HFFc6 (cell line): ENCODE measurements at places on chromosomes 7 and 10.

DNA sequence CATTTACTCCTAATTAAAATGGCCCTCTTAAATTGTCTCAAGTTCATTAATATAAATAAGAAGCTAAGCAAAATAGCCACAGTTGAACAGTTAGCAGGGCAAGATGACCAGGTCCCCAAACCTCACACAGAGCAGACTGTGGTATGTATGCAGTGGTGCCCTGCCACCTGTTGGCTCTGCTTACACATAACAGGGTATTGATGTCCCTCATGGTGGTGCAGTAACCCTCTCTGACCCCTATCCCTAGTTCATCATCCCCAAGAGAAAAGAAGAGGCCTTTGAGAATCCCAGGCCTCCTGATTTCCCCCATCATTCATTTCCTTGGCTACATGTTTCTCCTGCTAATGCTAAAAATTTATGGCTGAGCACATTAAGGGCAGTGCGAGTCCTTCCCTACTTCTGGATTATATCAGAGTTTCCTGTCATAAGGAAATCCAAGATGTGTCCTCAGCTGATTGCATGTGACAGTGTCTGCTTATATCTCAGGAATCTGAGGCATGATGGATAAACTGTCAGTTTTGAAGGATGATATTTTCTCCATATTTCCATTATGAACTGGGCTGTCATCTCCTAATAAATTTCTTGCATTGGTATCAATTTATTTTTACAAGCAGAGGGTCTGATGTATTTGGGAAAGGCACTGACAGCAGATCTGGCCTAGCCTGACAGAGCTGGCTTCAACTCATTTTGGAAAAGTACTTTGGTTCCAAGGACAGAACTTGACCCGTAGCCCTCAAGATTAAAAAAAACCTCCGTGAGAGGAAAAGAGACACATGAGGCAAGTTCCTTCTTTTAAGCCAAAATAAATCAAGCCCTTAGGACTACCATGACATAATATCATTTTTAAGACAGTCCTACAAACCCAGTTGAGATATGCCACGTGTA, 880.6 kb downstream of the LRMDA start:
- peak; percentile 25 for DNase-seq

DNA sequence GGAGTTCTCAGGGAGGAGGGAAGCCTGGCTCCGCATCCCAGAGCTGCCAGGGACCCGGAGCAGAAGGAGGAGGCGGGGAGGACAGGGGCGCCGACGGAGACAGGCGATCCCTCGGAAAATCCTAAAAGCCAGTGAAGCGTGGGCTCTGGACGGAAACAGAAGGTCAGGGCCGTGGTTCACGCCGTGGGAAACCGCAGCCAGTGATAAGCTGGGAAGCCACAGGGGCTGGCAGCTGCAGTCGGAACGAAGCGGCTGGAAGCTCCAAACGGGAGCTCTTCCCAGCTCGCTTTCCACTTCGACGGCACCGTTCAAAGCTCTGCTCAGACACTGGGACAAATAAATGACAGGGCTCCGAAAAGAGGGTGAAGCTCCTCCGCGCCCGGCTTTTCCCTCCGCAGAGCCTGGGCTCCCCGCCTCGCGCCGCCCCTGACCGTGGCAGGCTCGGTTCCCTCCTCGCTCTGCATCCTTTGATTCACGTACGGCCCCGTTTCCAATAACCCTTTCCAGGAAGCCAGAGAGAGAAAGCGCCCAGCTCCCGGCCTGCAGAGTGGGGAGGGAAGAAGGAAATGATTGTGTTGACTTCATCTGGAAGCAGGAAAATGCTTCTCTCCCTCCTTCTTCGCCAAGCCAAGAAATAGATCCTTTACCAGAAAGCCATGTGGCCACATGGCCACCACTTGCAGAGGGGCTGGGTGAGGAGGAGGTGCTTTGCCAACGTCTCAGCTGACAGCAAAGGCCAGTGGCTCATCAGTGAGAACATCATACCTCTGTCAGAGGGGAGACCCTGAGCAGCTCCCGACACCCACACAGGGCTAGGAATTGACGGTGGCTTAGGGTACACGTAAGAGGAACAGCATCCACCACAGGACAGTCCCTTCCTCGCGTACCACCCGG, 57.4 kb downstream of the ADRB1 start:
- peak; percentile 5 for DNase-seq

GRCh38 chr10:13100349-13101294, 659 bp downstream of the OPTN start:
- DNase-seq = peak; percentile 20

- DNase-seq = no peak
Measured at GRCh38 chr10:122551450-122551849, 9.1 kb upstream of the DMBT1 start.

- DNase-seq = peak; percentile 67
Measured at GRCh38 chr10:66925896-66926715, at the start of gene LRRTM3. Gene LRRTM3, plus strand, starts transcription at chr10:66926036.

GRCh38 chr7:43076189-43076605, 36.2 kb upstream of the HECW1 start:
- no peak for DNase-seq

- no peak for DNase-seq
Measured at GRCh38 chr10:32211046-32211363, 136.0 kb downstream of the EPC1 start.
